ENCODE measurements at places on chromosomes 16 and 17. TPM values are rescaled to one million over a fixed set of nuclear protein-coding genes. Genes with fewer than 3 reads are reported as not detected.

Gene ASGR2
- 0.37 TPM for polyA plus RNA-seq

Gene TUBG1
- 14.3 TPM for polyA plus RNA-seq

Gene C1QBP
- 73.6 TPM for polyA plus RNA-seq

DNA sequence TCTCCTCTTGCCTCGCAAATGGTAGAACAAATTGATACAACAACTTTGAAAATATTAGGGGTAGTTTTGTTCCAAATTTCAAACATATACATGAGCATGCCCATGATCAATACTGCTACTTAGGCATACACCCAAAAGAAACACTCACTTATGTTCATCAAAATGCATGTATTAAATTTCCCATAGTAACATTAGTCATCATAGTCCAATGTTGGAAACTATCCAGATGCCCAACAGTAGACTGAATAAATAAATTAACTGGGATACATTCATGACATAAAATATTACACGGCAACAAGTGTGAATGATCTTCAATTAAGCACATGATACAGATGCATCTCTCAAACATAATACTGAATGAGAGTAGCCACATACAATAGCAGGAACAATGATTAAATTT, 391.6 kb downstream of the CDH11 start:
- DNase-seq, result no peak

GRCh38 chr16:50598936-50599361, 50.8 kb downstream of the NKD1 start:
- no peak for DNase-seq

DNA sequence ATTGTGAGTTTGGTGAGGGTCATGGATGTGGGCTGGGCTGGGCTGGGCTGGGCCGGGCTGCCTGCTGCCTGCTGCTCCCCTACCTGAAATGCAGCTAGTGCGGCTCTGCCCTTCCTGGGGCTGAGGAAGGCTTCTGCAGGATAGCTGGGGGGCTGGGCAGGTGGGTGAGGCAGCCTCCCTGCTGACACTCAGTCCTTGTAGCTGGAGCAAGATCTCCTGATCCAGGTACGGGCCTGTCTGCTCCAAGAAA, 4.7 kb downstream of the RPL13 start:
- no peak for DNase-seq

All from ovary (tissue), 10 donors.